ENCODE measurements at places on chromosomes 5 and 9. TPM values are rescaled to one million over a fixed set of nuclear protein-coding genes. Genes with fewer than 3 reads are reported as not detected.

Gene SLC45A2
- total RNA-seq, result not detected

GRCh38 chr9:88979791-88980190, 11.5 kb upstream of the S1PR3 start:
- no peaks in the 10 kb centered on the region for H3K4me1 ChIP-seq
- DNase-seq, result no peak
- no peaks in the 10 kb centered on the region for H3K36me3 ChIP-seq
- H3K27ac ChIP-seq, result no peak overlapping the region
- H3K4me3 ChIP-seq, result no peak overlapping the region
- no peaks in the 10 kb centered on the region for H3K27me3 ChIP-seq

DNA sequence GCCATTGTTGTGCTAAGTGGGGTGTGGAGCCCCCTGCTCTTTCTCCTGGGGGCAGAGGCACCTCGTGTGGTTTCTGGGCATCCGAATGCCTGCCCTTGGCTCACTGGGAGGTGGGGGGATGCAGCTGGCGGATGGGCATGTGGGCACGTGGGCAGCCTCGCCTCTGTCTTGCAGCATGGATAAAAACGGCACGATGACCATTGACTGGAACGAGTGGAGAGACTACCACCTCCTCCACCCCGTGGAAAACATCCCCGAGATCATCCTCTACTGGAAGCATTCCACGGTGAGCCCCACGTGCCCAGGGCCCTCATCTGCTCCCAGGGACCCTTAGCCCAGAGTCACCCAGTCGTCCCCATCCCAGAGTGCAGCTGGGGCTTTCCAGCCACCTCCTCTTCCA, 25.3 kb downstream of the PTGES2 start:
- peak overlapping the region; percentile 97 for H3K27ac ChIP-seq
- H3K4me1 ChIP-seq, result peaks cover 76% of the 10 kb centered on the region
- no peak for DNase-seq

Gene RNF224
- total RNA-seq, result not detected

Gene LCN1
- total RNA-seq, result not detected

- no peaks in the 10 kb centered on the region for H3K36me3 ChIP-seq
- H3K4me3 ChIP-seq, result no peak overlapping the region
- H3K27me3 ChIP-seq, result no peaks in the 10 kb centered on the region
- no peak overlapping the region for H3K27ac ChIP-seq
Observed at GRCh38 chr5:5788793-5789192, 366.3 kb downstream of the ICE1 start.

Gene ATP10B
- 5.7 TPM for total RNA-seq

DNA sequence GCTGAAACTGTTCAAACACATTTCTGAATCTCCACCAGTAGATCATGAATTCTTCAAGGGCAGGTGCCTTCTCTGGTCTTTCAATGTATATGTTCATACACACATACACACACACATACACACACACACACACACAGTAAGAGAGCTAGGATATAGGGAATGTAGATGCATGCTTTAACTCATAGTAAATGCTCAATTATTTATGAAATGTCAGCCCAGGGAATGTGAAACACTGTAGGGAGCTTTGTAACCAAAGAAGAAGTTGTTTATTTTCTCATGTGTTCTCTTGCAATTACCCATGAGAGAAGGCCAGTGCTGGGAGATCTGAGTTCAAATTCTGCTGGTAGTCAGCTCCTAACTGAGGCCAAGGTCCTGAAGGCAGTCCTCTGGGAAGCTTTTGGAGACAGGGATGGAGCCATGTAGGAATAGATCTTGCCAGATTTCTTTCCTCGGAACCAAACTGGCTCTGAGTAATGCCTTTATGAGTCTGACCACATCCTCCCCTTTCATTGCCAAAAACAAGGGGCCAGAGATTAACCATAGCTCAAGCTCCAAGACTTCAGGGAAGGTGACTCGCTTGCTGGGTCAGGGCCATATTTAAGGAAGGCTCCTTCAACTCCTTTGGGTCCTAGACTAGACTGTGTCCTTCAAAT, 487.0 kb upstream of the TNC start:
- H3K27me3 ChIP-seq, result no peaks in the 10 kb centered on the region
- no peak overlapping the region for H3K4me3 ChIP-seq
- H3K4me1 ChIP-seq, result no peaks in the 10 kb centered on the region
- no peaks in the 10 kb centered on the region for H3K36me3 ChIP-seq
- H3K27ac ChIP-seq, result no peak overlapping the region

GRCh38 chr5:43313854-43314457, 744 bp upstream of the HMGCS1 start:
- peaks cover 30% of the 10 kb centered on the region for H3K4me1 ChIP-seq
- H3K27ac ChIP-seq, result peak overlapping the region; percentile 95
- no peaks in the 10 kb centered on the region for H3K36me3 ChIP-seq
- no peaks in the 10 kb centered on the region for H3K27me3 ChIP-seq
- DNase-seq, result no peak
- H3K4me3 ChIP-seq, result peak overlapping the region; percentile 91

GRCh38 chr9:129773262-129774048, 20.6 kb upstream of the PTGES start:
- H3K27me3 ChIP-seq, result no peaks in the 10 kb centered on the region
- H3K4me3 ChIP-seq, result no peak overlapping the region
- peak; percentile 57 for DNase-seq
- peaks cover 49% of the 10 kb centered on the region for H3K4me1 ChIP-seq
- H3K36me3 ChIP-seq, result no peaks in the 10 kb centered on the region

Measured in stomach (tissue), 19 donors.